ENCODE measurements at places on chromosomes 5 and 9.

GRCh38 chr9:109956717-109957440, 176.9 kb downstream of the PALM2AKAP2 start:
- no peak for DNase-seq

DNA sequence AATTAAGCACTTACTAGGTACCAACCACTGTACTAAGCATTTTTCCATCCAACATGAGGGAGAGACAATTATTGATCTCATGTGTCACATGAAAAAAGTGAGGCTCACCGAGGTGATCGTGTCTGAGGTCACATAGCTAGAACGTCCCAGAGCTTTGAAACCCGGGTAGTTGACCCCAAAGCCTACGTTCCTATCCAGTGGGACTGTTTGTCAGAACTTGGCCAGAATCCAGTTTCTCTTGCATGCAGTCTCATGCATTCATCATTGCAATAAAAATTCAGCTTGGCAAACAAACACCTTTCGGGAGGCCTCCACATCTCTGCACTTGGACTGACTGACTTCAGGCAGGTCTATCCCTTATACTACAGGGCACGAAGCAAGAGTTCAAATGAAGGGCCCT, 23.4 kb upstream of the FAT2 start:
- DNase-seq: no peak

GRCh38 chr9:33135470-33135958, 31.6 kb downstream of the B4GALT1 start:
- DNase-seq: no peak

DNA sequence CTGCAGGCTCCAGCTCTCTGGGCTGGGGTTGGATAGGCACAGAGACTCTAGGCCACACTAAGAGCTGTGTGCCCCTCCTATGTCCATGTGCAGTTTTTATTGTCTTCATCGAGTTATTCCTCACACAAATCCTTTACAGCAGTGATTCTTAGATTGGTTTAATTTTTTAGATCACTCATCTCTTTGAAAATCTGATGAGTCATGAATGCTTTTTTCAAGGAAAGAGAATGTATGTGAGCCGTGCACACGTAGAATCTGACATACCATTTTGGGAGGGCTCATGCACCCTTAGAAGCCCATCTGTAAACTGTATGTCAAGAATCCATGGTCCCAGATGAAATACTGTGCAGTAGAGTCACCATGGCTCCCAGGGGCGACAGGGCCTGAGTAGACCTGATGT, 100.7 kb upstream of the S1PR3 start:
- DNase-seq: no peak

DNA sequence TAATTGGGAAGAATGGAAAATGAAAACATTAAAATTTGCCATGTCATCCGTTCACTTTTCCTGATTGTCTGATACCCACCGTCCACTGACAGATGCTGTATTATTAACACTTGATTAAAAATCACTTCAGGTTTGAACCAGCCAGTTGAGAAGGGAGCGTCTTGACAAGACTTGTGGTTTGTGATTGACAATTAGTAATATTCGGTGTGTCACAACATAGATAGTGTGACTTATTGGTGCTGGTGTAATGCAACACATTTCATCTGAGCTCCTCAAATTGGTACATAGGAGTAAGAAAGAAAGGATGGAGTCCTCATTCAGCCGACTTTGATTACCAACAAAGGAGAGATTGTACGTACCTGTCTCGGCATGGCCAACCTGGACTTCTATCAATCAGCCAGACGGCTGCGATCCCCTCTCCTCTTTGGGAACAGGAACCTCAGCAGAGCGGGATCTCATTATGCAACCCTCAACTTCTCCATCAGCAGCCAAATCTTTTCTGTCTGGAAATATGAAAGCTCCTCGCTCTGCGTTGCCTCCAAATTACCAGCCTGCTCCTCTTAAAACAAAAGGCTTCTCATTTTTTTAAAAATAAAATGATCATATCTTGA, 211.7 kb upstream of the MVB12B start:
- no peak for DNase-seq

DNA sequence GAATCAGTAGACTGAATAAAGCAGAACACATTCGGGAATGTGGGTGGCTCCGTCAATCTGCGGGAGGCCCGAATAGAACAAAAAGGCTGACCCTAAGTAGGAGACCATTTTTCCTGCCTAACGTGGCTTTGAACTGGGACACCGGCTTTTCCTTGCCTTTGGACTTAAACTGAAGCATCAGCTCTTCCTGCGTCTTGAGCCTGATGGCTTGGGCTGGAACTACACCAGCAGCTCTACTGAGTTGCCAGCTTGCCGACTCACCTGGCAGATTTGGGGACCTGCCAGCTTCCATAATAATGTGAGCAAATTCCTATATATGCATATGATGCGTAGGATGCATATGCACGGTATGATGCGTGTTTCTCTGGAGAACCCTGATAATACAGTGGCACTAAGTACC, 111.3 kb downstream of the DAPK1 start:
- DNase-seq: no peak

GRCh38 chr5:35151146-35151920, 79.0 kb downstream of the PRLR start:
- no peak for DNase-seq

Data from cortex of kidney (tissue), 1 donor.